ENCODE measurements at places on chromosomes 4 and X.

DNA sequence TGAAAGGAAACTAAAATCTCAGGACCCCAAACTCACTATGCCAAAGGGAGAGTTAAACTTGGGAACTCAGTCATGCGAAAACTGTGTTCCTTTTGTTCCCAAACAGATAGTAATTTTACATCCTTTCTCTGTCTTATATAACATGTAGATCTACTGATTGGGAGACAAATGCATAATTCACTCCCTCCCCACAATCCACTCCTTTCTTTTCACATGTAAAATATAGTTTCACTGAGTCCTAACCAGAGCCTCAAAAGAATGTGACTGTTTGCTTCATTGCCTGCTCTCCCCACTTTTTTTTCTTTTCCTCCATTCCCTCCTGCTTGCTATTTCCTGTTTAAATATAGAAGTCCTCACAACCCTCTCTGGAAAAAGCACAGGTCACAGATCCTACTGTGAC lies 699.3 kb upstream of the ADGRL3 start:
- DNase-seq, result no peak

DNA sequence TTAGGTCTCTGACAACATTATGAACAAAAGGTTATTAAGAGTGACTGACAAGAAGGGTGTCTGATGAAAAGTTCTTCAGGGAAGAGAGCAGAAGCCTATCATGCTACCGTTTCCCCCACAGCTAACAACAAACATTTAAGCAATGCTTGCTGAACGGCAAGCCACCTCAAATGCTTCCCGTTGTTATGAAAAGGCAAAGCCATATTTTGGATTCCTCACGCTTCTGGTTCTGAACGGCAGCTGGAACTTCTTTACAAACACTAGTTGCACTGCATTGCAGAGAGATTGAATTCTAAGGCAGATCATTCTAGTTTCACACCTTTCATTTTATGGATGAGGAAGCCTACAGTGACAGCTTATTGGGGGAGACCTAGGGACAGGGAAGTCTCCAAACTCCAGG lies 48.6 kb upstream of the NAP1L5 start:
- DNase-seq, result no peak

DNA sequence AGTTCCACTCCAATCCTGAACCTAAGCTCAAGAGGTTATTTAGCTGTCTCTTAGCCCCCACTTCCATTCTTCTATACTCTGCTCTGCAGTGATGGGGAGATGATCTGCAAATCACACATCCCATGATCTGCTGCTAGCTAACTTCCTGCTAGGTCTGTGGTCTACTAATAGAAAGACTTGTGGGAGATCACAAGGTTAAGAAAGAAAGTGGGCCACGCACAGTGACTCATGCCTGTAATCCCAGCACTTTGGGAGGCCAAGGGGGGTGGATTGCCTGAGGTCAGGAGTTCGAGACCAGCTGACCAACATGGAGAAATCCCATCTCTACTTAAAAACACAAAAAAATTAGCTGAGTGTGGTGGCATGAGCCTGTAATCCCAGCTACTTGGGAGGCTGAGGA lies 471.1 kb upstream of the NWD2 start:
- no peak for DNase-seq

DNA sequence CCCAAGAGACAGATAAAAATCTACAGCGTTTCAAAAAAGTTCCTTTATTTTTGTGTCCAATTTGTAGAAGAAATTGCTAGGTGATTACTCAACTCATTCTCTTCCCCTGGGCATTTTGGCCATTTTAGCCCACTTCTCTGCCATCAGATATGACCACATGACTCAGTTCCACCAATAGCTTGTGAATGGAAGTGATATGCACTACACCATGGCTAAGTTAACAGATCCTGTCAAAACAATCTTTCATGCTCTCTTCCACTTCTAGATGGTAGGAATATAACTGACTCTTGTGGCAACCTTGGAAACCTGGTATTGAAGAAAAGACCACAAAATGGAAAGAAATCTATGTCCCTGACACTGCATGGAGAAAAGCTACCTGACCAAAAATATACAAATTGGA lies 26.2 kb upstream of the FREM3 start:
- no peak for DNase-seq

- no peak for DNase-seq
Observed at GRCh38 chr4:22170353-22170752, 221.8 kb upstream of the KCNIP4 start.

DNA sequence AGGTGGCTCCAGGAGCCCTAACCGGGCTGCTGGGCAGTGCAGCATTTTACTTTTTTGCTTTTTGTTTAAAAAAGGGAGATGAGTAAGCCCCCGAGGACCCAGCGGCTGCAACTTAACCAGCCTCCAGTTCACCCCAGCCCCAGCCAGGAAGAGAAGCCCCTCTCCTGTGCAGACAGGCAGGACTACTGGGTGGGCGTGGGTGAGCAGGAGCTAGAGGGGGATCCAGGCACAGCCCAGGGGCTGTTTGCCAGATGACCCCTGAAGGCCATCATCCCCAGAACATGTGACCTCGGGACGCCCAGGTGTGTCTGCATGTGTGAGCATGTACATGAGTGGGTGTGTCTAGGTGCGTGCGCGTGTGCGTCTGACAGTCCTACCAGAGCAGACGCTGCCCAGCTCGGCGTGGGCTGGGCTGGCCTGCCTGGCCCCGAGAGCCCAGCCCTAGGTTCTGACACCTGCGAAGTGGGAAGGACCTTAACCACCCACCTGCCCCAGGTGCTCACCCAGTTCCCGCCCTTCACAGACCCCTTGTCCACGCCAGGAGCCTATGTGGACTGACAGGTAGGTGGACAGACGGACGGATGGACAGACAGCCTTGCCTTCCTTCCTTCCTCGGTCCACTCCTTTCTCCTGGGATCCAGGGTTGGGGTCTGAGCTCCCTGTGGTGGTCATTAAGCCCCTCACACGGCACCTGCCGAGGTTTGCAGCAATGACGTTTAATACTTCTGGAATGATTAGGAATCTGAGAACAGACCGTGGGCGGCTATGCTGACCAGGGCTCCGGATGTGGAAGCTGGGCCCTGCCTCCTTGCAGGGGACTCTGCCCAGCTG lies 7.8 kb upstream of the HAUS3 start:
- DNase-seq, result no peak

DNA sequence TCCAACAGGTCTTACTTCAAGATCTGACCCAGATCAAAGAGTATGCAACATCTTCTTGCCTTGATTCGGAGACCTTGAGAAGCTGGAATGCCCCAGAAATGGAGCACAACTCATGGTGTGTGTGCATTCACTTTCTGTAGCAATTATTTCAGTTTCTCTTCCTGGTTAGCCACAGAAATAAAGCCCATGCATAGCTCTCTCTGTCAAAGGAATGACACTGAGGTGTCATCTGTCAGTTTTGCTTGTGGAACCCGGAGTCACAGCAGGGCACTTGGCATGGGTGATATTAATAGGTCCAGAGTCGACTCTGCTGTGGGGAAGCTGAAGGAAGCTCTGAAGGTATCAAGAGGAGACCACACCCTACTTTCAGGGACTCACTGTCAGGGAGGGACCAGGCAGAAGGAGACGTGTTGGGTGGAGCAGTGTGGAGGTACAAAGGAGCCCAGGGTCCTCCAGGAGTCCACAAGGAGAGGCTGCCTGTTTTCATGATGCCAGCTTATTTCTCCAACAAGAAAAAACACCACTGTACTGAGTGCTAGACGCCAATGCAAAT lies 10.7 kb downstream of the CLNK start:
- no peak for DNase-seq

All from muscle of arm (tissue), 14 donors.